Adrenal gland (tissue), 19 donors: ENCODE measurements at places on chromosomes 11 and 22. TPM values are rescaled to one million over a fixed set of nuclear protein-coding genes. Genes with fewer than 3 reads are reported as not detected.

The TSSK2 gene
- polyA plus RNA-seq = not detected

- no peak for DNase-seq
These were observed 8.3 kb downstream of the UEVLD start for GRCh38 chr11:18580113-18580766.

DNA sequence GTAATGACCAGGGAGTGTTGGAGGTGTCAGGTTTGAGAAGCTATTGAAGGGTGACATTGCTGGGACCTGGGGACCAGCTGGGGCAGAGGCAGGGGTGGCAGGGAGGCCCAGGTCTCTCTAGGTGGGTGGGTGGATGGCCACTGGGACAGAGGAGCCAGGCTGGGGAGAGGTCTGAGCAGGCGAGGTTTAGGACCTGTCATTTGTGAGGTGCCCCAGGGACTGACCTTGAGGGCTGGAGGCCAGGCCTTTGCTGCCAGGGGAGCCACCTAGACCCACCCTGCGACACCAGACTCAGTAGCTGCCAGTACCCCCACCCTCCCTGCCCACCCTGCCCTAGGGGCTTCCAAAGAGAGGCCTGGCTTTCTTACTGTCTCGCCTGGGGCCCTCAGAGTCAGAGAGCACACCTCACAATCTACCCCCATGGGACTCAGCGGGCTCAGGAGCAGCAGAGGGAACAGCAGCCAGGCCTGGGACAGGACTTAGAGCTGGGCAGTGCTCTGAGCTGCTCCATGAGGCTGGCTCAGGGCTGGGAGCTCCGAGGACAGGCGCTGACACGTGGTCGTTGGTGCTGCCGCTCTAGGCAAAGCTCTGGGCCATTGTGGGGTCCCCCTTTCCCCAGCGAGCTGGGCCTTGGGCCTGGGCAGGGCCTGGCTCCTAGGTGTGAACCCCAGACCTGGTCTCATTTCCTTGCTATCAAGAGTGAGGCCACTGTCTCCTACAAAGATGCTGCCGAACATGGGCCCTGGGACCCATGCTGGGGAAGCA lies 28.6 kb upstream of the PPARA start:
- DNase-seq = no peak

The MN1 gene
- 0.64 TPM for polyA plus RNA-seq

DNA sequence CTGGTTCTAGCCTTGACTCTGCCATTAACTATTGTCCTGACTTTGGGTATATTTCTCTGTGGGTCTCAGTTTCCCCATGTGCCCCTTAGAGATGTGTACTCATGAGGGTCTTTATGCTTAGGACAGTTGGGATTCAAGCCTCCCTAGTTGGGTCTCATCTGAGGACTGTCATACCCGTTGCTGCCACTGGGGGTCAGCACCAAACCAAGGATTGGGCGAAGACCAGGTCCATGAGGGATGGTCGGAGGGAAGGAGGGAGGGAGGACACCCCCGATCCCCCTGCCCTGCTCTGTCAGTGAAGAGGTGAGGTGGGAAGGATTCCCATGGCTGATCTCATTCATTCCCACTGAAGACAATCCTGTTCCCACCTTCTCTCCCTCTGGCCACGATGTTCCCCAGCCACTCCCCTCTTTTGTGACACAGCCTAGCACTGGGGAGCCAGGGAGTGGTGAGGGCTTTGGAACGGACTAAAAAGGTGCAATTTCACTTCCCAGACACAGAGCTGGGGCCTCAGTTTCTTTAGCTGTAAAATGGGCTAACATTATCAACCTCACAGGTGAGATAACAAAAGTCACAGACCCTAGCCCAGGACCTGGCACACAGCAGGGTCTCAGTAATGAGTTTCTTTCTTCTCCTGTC lies 12.4 kb upstream of the KLHL35 start:
- DNase-seq = peak; percentile 70

- DNase-seq = no peak
These were observed 517.9 kb upstream of the RAG2 start for GRCh38 chr11:37115963-37116362.

- DNase-seq = no peak
These were observed 250.1 kb downstream of the DDX10 start for GRCh38 chr11:108914981-108915380.

GRCh38 chr11:44162662-44163061 lies 67.2 kb downstream of the EXT2 start:
- DNase-seq = no peak

DNA sequence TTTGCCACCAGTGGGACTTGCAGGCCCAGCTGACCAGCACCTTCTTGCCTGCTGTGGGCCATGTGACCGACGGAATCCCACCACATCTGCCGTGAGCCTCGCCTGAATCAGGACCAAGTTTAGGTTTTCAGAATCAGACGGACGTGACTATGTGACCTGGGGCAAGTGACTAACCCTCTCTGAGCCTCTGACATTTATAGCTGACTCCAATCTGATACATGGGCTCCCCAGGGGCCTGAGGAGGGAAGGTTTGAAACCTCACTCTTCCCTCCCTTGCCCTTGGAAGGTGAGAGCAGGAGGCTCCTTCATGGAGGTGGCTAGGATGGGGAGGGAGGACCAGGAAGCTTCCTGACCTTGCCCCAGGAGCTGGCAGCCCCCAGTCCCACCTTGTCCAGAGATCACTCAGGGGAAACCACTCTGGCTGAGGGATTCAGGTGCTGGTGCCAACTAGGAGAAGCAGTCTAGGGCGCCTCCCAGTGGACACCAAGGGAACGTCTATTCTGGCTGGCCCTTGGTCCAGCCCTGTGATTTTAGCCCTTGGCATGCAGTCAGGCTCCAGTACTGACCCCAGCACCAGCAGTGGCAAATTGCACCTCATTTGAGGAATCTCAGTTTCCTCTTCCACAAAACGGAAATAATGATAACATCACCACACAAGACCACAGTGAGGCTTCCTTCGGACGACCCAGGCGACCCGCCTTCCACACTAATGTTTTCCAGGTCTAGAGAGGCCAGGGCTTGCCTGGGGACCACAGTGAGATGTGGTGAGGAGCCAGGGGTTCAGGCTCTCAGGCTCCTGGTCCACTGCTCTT lies 47.2 kb upstream of the SYT7 start:
- DNase-seq = peak; percentile 66

GRCh38 chr11:133323354-133323753 lies 208.9 kb downstream of the OPCML start:
- no peak for DNase-seq

GRCh38 chr22:23925020-23925606 lies 30.9 kb downstream of the MIF start:
- DNase-seq = no peak
